Activated CD8-positive, alpha-beta memory T cell treated with anti-CD3 and anti-CD28 coated beads, Interleukin-2, amount 50 U/mL, for 48 hours (primary cell): ENCODE measurements at places on chromosomes 12 and 14.

- DNase-seq = no peak
These were observed 4.3 kb downstream of the KHNYN start for GRCh38 chr14:24434036-24434435.

GRCh38 chr12:96303653-96304052, 96.6 kb downstream of the CDK17 start:
- no peak for DNase-seq

DNA sequence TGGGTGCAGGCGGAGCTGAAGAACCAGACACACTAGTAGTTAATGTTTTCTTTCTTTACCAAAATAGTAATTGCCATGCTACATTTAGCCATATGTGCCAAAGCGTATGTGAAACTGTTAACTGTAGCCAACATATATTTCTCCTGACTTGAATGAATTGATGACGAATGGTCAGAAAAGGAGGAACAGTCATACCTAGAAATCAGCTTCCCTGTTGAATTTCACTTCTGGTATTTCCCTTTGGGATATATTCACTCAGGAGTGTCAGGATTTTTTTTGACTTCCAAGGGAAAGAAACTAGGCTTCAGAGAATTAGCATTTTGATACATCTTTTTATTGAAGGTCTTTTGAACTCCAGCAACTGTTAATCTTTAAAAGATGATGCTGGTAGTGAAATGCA, 87.0 kb downstream of the ERC1 start:
- no peak for DNase-seq

DNA sequence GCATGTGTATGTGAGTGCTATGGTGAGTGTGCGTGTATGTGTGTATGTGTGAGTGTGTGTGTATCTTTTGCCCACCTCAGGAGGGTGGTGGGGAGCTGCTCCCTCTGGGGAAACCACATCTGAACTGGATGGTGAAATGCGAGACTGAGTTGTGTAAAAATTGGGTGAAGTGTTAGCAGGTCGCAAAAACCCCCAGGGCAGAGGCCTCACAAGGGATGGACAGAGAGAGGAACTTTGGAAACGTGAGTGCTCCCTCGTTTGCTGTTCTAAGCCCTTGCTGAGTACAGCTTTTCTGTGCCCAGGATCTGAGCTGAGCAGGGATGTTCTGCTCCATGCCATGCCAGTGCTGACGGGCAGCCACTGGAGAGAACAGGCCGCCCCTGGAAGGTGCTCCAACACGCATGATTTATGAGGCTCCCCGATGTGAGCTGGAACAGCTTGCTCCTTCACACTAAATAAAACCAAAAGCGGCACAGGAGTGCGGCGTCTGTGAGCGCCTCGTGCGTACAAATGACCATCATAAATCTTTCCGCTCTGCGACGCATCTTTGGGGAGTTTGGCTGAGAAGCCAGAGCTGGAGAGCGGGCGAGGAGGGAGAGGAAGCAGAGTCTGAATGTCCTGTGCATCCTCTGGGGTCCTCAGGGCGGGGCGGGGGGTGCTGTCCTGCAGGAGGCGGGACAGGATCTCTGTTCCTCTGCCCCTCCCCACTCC, 14.1 kb upstream of the GALNT9 start:
- no peak for DNase-seq

GRCh38 chr14:100403802-100404365, 80.7 kb downstream of the SLC25A47 start:
- DNase-seq = no peak

DNA sequence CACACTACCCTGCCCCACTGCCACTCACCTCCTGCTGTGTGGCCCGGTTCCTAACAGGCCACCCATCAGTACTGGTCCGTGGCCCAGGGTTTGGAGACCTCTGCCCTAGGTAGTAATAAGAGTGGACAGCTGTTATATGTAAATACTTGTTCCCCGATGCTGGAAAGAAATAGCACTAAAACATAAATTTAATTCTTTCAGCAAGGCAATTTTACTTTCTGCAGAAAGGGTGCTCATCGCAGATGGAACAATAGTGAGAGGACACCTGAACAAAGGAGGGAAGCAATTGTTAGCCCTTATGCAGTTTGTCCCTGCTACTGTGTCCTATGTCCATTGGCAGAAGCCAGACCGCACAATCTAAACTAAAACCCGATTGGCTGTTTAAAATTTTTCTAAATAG, 5.9 kb upstream of the CYP46A1 start:
- no peak for DNase-seq

- DNase-seq = no peak
These were observed 169.1 kb downstream of the TSPAN9 start for GRCh38 chr12:3246253-3246652.
